ENCODE measurements at places on chromosomes 12 and 14.

- no peak for DNase-seq
These were observed 45.6 kb downstream of the PITPNM2 start for GRCh38 chr12:123105211-123105826.

DNA sequence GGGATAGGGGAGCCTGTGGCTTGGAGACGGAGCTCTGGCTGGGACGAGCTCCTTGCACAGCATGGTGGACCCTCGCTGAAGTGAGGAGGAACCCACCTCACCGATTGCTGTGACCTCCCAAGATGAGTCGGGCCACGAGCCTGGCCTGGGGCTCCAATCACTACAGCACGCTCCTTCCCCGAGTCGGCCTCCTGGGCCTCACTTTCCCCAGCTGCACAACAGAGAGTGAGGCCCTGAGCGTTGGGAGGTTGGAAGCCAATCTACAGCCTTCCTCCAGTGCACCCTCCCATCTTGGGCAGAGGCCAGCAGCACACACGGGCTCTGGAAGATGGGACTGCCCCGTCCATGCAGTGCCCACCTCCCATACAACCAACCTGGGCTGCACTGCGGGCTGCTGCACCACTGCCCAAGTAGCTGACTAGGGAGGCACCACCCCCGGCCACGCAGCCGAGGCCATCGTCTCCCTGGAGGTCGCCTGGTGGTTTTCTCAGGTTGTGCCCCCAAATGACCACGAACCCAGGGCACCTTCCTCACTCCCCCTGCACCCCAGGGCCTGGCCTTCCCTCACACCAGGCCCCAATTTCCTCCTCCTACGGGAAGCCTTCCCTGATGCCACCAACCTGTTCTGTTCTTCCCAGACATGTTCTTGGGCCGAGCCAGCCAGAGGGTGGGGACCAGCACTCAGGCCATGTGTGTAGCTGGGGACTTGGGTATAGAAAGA, 152.3 kb upstream of the C14orf180 start:
- no peak for DNase-seq

DNA sequence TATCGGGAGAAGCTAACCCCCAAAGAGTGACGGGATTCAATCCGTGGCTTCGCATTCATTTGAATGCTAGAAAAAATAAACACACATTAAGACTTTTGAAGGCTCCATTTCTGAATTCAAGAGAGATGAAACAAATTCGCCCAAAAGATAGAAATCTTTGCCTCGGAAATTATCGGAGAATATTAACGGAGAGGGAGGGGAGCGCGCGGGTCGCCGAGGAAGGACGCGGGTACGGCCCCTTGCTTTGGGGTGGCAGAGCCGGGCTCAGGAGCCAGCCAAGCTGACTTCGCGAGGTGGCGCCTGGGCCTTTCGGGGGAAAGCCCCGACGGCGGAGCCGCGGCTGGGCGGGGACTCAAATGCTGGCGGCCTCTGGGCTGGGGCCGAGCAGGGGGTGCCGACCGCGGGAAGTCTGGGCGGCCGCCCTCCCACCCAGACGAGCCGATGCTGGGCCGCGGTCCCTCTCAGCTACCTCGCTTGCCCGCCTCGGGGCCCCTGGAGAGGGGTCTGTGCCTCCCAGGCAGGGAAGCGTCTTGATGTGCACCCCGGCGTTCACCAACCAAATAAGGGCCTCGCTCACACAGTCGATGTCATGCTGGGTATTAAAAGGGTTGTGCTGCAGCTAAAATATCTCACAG, 14.7 kb downstream of the NKX2-1 start:
- no peak for DNase-seq

- DNase-seq: no peak
These were observed 131.4 kb downstream of the NDUFA12 start for GRCh38 chr12:94872007-94872653.

DNA sequence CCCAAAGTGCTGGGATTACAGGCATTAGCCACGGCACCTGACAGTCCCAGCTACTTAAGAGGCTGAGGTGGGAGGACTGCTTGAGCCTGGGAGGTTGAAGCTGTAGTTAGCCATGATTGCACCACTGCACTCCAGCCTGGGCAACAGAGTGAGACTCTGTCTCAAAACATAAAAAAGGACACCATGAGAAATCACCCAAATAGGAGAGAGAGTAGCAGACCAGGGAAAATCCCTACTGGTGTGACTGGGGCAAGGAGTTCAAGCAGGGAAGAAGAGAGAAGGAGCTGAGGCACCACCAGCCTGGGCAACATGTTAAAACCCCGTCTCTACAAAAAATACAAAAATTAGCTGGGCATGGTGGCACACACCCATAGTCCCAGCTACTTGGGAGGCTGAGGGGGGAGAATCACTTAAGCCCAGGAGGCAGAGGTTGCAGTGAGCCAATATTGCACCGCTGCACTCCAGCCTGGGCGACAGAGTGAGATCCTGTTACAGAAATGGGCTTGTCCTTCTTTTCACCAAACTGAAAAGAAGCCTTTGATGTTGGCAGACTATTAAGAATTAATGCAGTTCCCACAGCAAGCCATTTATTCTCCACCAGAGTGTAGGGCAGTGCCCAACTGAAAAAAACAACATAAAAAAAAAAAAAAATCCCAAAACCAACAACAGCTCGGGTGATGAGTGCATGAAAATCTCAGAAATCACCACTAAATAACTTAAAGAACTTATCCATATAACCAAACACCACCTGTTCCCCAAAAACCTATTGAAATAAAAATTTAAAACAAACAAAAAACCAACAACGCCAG, 4.5 kb upstream of the SRSF9 start:
- no peak for DNase-seq

DNA sequence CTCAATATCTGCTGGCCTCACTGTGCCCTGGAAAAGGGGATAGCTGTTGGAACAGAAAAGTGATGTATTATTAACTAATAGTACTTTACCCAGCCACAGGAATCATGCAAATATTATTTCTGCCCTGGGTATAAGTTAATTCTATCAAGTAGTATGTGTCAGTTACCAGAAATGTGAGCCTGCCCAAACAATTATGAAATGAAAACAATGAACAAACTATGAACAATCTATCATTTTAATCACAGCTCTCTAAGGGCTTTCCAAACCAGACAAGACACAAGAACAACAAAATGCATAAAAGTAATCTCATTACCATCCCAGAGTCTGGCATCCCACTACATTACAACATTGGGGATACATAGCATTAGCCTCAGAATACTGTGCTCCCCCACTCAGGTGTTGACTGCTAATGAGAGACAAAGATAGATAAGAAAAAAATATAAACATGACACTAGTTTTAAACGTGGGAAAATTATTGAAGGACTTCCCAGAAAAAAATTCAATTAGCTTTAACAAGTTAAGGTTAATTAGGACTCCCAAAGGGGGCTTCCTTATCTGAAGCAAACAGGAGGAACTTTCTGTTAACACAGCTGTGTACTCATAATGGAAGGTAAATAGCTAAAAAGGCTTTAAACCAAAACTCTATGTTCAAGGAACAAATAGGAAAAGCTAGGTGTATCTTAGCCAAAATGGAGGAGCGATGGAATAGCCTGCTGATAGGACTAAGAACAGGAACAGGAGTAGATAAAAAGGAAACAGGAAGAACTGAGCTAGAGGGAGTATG, 3.3 kb downstream of the DCAF5 start:
- DNase-seq: peak; percentile 46
